ENCODE measurements at places on chromosomes 7 and 10. TPM values are rescaled to one million over a fixed set of nuclear protein-coding genes. Genes with fewer than 3 reads are reported as not detected.

Gene SH3PXD2A
- 8.8 TPM for total RNA-seq

Gene FKBP6
- total RNA-seq, result not detected

Gene RBM20
- not detected for total RNA-seq

Gene PNLIPRP2
- not detected for total RNA-seq

Gene APBB1IP
- not detected for total RNA-seq

All from thoracic aorta endothelial cell (primary cell).